ENCODE measurements at places on chromosomes 5 and 9. TPM values are rescaled to one million over a fixed set of nuclear protein-coding genes. Genes with fewer than 3 reads are reported as not detected.

GRCh38 chr9:98171176-98171925 lies 21.1 kb downstream of the CORO2A start:
- DNase-seq, result no peak

DNA sequence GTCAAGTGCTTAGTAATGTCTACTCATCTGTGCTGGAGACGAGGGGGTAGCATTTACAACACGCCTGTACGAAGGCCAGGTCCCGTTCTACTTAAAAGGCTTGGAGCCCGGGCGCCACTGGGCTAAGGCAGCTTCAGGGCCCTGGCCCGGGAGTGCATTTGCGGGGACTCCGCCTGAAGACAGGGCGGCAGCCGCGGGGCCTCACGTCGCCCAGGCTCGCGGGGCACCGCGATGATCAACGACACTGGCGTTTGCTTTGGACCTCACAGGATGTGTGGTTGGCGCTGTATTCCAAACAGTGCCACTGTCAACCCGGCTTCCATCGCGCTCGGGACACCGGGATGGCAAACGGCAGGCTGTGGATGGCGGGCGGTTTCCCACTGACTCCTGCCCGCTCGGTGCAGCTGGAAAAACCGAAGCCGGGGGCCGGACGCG lies 1.1 kb upstream of the TENT4A start:
- peak; percentile 77 for DNase-seq

- no peak for DNase-seq
These were observed 58.9 kb downstream of the IRF1 start for GRCh38 chr5:132431632-132432031.

GRCh38 chr5:2576823-2577222 lies 174.7 kb downstream of the IRX2 start:
- no peak for DNase-seq

DNA sequence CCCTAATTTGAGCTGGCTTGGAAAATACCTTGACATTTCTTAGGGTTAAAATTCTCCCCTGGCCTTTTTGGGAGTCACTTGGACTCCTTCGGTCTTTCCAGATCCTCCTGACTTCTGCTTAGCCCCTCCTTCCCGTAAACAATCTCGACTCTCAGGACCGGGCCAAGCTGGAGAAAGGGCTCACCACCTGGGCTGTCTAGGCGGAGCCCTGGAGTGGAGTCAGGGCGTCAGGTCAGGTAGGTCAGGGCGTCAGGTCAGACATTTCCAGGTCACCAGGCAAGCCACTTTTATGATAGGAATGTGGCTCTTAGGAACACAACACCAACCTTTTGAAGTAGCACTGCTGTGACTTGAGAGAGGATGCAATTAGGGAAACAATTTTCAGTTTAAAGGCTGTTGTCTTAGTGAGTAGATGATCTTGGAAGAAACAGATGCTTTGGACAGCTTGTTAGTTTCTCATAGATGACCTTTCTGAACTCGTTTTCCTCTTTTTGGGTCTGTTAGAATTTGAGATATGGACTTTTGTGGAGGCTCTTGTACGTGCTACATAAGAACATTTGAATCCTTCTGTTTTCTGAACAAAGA lies 12.8 kb downstream of the OSTF1 start:
- DNase-seq, result no peak

GRCh38 chr5:13186177-13186576 lies 758.3 kb downstream of the DNAH5 start:
- DNase-seq, result no peak

DNA sequence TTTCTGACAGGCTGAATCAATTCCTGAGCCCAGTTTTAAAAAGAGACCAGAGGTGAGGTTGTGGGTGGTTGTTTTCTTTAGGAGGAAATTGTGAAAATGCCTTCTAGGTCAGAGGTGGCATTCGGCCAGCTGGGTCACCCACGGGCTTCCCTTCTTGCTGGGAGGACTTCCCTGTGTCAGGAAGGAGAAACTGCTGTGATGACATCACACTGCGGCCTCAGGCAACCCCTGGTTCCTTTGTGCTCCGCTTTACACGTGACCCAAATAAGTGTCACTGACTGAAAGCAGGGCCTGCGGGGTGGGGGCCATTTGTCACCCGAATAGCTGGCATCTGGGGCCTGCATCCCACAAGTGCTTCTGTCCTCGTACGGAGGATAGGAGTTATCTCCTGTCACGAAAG lies 39.7 kb downstream of the FABP6 start:
- peak; percentile 96 for DNase-seq

- DNase-seq, result no peak
These were observed 236.1 kb upstream of the CDH12 start for GRCh38 chr5:23089286-23089685.

- DNase-seq, result no peak
These were observed 2.3 kb downstream of the CLTA start for GRCh38 chr9:36193023-36193422.

GRCh38 chr9:25442526-25442925 lies 235.7 kb downstream of the TUSC1 start:
- DNase-seq, result no peak

DNA sequence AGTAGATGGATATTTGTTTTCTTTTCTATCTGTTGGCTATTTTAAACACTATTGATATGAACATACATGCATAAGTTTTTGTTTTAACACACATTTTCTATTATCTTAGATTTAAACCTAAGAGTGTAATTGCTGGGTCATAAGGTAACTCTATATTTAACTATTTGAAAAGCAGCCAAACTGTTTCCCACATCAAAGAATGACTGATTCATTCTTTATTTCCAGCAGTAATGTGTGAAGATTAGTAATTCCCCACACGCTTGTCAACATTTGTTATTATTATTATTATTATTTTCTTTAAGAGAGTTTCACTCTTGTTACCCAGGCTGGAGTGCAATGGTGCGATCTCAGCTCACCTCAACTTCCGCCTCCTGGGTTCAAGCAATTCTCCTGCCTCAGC lies 1495.8 kb downstream of the EFNA5 start:
- no peak for DNase-seq

GRCh38 chr5:133341296-133341695 lies 271.0 kb downstream of the FSTL4 start:
- DNase-seq, result no peak

GRCh38 chr5:131224387-131225201 lies 39.3 kb upstream of the CDC42SE2 start:
- DNase-seq, result no peak

- DNase-seq, result no peak
These were observed 6.2 kb downstream of the GZMA start for GRCh38 chr5:55108661-55109060.

- no peak for DNase-seq
These were observed 31.6 kb upstream of the PRDM12 start for GRCh38 chr9:130632841-130633240.

DNA sequence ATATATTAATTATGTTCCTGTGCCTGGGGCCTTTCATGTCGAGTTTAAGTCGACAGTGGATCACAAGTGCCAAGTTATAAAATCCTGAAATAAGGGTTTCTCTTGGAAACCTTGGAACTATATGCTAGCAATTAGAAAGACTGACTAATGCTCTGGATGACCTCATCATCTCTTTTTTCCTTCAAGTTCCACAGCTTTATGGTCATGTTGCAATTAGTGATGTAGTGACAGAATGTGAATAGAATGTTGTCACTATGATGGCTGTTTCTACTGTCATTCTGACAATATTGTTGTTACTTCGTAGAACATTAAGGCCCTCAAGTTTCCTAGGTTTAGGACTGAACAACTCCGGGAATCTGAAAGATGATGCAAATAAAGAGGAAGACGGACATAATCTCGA lies 368.0 kb upstream of the SEMA6A start:
- DNase-seq, result no peak

DNA sequence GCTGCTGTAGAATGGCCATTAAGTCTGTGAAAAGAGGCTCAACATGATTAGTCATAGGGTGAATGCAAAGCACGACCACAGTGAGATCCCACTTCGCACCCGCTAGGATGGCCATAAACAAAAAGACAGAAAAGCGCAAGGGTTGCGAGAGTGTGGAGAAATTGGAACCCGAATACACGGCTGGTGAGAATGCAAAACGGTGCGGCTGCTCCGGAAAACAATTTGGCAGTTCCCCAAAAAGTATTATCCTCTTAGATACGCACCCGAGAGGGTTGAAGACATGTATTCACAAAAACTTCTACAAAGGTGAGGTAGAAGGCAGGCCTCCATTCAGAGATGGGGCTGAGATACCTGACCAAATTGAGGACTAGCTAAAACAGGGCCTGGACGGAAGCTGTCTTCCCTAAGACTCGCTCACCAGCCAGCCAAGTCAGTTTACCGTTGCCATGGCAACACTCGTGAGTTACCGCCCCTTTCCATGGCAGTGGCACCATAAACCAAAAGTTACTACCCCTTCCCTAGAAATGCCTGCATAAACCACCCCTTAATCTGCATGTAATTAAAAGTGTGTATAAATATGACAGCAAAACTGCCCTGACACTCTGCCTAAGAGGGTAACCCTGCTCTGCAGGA lies 726 bp upstream of the PSMB7 start:
- DNase-seq, result peak; percentile 34

DNA sequence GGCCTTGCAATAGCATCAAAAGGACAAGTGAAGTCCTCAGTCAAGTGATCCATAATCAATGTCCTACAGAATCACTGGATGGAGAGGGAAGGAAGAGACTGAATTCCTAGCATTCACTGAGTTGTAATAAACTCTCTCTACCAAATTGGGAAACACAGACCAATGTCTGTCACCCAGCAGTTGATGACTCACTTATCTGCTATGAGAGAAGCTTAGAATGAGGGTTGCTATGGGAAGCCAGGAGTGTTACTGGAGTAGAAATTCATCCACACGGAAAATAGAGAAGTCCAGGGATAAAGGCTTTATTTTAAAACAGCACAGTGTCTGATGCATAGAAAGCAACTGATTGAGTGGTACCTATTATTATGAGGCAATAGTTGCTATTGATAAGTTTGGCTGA lies 407.4 kb downstream of the BRINP1 start:
- DNase-seq, result no peak

GRCh38 chr5:3612591-3613042 lies 17.0 kb downstream of the IRX1 start:
- DNase-seq, result no peak

- DNase-seq, result no peak
These were observed 271.1 kb downstream of the TRIM36 start for GRCh38 chr5:114898602-114899001.

Gene OGN
- 39.1 TPM for total RNA-seq

Gene TMC1
- not detected for total RNA-seq

Gene LRRC70
- total RNA-seq, result 2.1 TPM

Gene PCBD2
- 19.1 TPM for total RNA-seq

Gene SOX30
- 0.89 TPM for total RNA-seq

Gene SQSTM1
- 379 TPM for total RNA-seq

Gene IL4
- total RNA-seq, result not detected

Gene PLAC8L1
- total RNA-seq, result not detected

Gene GFRA3
- total RNA-seq, result 0.85 TPM

Gene TNFSF15
- not detected for total RNA-seq

Gene IL5
- not detected for total RNA-seq

Gene SOHLH1
- total RNA-seq, result not detected

Gene MIGA2
- total RNA-seq, result 40.2 TPM

Gene RANBP17
- 1.4 TPM for total RNA-seq

Measured in right atrium auricular region (tissue), 2 donors.